ENCODE measurements at places on chromosomes 4 and X. TPM values are rescaled to one million over a fixed set of nuclear protein-coding genes. Genes with fewer than 3 reads are reported as not detected.

The CYBB gene
- total RNA-seq, result not detected

The NAT8L gene
- 1.2 TPM for total RNA-seq

The TKTL1 gene
- total RNA-seq, result not detected

The OTC gene
- total RNA-seq, result not detected

The FRMD7 gene
- not detected for total RNA-seq

The NR3C2 gene
- total RNA-seq, result 2.5 TPM

The MAGEB1 gene
- total RNA-seq, result not detected

The C4orf50 gene
- total RNA-seq, result 0.17 TPM

The TMSB15C gene
- 2.3 TPM for total RNA-seq

The CCDC149 gene
- 10.2 TPM for total RNA-seq

The METAP1 gene
- total RNA-seq, result 54.2 TPM

The ADAM29 gene
- total RNA-seq, result not detected

- no peak overlapping the region for H3K4me3 ChIP-seq
- no peaks in the 10 kb centered on the region for H3K36me3 ChIP-seq
- no peaks in the 10 kb centered on the region for H3K27me3 ChIP-seq
These were observed 33.3 kb upstream of the H2AZ1 start for GRCh38 chr4:99983289-99983943.

- DNase-seq, result no peak
- H3K27me3 ChIP-seq, result no peaks in the 10 kb centered on the region
- H3K36me3 ChIP-seq, result no peaks in the 10 kb centered on the region
- no peak overlapping the region for H3K27ac ChIP-seq
These were observed 108.0 kb downstream of the GPM6A start for GRCh38 chr4:175703956-175704600.

DNA sequence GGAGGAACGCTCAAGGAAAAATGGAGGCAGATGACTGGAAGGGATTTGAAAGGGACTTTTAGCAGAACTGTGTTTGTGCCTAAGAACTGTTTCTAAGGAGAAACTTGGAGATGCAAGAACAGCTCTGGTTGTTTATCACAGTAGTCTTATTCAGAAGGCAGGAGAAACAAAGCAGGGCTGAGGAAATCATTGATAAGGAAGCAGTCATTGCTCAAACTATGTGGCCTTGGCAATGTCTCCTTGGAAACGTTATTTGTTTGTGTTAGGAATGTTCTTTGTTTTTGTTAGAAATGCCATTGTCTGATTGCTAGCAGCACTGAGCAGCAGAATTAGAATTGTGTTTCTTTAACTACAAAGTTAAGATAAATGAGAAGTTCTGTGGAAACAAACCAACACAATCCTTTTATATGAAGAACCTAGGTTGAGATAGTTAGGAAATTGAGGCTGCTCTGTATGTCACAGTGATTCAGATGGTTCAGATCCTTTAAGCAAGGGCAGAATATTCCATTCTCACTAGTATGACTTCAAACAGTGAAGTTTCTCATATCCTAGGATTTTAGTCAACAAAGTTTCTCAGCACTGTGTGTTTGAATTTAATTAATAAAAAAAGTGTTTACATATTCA, 1191.3 kb upstream of the IGFBP7 start:
- no peaks in the 10 kb centered on the region for H3K4me1 ChIP-seq
- DNase-seq, result no peak
- no peak overlapping the region for H3K27ac ChIP-seq
- H3K36me3 ChIP-seq, result no peaks in the 10 kb centered on the region
- no peaks in the 10 kb centered on the region for H3K27me3 ChIP-seq

DNA sequence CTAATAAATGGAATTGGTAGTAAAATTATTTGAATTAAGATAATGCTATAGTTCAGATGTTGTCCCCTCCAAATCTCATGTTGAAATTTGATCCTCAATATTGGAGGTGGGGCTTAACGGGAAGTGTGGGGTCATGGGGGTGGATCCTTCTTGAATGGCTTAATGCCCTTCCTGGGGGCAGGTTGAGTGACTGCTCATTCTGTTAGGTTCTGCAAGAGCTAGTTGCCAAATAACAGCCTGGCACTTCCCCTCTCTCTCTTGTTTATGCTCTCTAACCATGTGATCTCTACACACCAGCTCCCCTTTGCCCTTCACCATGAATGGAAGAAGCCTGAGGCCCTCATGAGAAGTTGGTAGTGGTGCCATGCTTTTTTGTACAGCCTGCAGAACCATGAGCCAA, 724.8 kb upstream of the FTHL17 start:
- H3K27ac ChIP-seq, result no peak overlapping the region
- H3K4me3 ChIP-seq, result no peak overlapping the region
- DNase-seq, result no peak

DNA sequence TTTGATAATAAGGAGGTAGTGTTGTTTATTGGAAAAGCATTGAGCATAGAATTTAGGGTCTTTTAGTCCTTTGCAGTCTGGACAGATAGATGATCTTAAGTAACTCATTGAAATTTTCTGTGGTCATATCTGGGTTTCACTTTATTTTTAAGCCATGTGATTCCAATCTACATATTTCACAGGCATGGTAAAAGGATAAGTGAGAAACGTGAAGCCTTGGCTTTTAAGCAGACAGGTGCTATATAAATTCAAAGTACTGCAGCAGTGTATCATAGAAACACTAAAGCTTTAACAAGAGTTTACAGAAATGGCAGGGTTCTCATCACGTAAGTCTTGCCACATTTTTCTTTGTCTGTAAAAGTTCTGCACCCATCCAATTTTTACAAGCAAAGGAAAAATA, 4.9 kb downstream of the PLS3 start:
- no peak overlapping the region for H3K27ac ChIP-seq
- H3K4me1 ChIP-seq, result peaks cover 18% of the 10 kb centered on the region
- no peak overlapping the region for H3K4me3 ChIP-seq
- no peaks in the 10 kb centered on the region for H3K36me3 ChIP-seq
- no peak for DNase-seq

DNA sequence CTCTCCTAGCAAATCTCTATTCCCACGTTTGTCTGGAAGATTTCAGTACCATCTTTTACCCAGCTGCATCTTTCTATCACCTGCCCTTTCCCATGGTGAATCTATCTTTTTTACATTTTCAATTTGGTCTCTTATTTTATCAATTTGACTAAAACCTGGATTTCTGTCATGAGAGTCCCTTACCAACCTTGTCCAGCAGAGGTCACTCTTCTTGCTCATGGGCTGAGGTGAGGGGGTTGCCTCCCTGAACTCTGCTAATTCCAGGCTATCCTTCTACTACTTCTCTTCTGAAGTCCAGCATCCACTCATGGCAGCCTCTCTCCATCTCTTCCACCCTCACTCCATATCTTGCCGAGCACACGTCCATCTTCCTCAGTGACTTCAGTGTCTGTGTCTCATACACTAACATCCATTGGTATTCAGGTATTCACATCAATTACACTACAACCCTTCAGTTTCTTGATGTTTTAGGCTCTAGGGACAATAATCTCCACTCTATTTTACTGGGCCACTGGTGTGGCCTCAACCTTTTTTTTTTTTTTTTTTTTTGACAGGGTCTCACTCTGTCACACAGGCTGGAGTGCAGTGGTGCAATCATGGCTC, 17.8 kb upstream of the ZNF827 start:
- no peaks in the 10 kb centered on the region for H3K27me3 ChIP-seq
- no peak overlapping the region for H3K4me3 ChIP-seq
- no peak overlapping the region for H3K27ac ChIP-seq
- no peaks in the 10 kb centered on the region for H3K36me3 ChIP-seq

- no peaks in the 10 kb centered on the region for H3K27me3 ChIP-seq
- H3K36me3 ChIP-seq, result no peaks in the 10 kb centered on the region
- H3K4me1 ChIP-seq, result no peaks in the 10 kb centered on the region
- no peak for DNase-seq
- H3K27ac ChIP-seq, result no peak overlapping the region
- H3K4me3 ChIP-seq, result no peak overlapping the region
These were observed 752.3 kb upstream of the NDST4 start for GRCh38 chr4:115865736-115866135.

- H3K36me3 ChIP-seq, result no peaks in the 10 kb centered on the region
- H3K27me3 ChIP-seq, result no peaks in the 10 kb centered on the region
- DNase-seq, result no peak
- H3K27ac ChIP-seq, result no peak overlapping the region
- no peaks in the 10 kb centered on the region for H3K4me1 ChIP-seq
- H3K4me3 ChIP-seq, result no peak overlapping the region
These were observed 201.6 kb downstream of the BMPR1B start for GRCh38 chr4:94959307-94959706.

DNA sequence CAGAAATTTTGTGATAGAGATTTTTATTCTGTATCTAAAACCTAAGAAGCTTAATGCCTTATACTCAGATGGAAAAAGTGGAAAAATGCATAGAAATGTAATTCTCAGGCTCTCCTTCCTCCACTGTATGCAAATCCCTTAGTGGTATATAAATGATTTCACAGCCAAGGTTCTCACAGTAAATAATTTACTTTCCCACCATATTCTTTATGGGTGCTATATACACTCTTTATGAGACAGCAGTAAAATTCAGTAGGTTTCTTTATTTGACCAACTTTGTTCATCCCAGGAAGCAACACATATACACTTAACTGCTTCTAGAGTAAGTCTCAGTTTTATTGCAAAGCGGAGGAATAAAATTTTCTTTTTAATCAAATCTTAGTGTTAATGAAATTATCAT, 1399.7 kb downstream of the PCDH7 start:
- H3K4me3 ChIP-seq, result no peak overlapping the region
- no peak overlapping the region for H3K27ac ChIP-seq
- H3K4me1 ChIP-seq, result no peaks in the 10 kb centered on the region
- H3K36me3 ChIP-seq, result no peaks in the 10 kb centered on the region

- no peaks in the 10 kb centered on the region for H3K27me3 ChIP-seq
- H3K36me3 ChIP-seq, result no peaks in the 10 kb centered on the region
- DNase-seq, result peak; percentile 36
- peak overlapping the region; percentile 100 for H3K4me3 ChIP-seq
- peaks cover 17% of the 10 kb centered on the region for H3K4me1 ChIP-seq
These were observed 3.7 kb upstream of the FAT1 start for GRCh38 chr4:186727169-186727976.

- no peaks in the 10 kb centered on the region for H3K27me3 ChIP-seq
- peak; percentile 86 for DNase-seq
- peak overlapping the region; percentile 17 for H3K27ac ChIP-seq
These were observed 11.2 kb downstream of the MEPE start for GRCh38 chr4:87843936-87844335.

GRCh38 chr4:169383724-169384123, 113.0 kb upstream of the SH3RF1 start:
- H3K27ac ChIP-seq, result peak overlapping the region; percentile 56
- peak; percentile 99 for DNase-seq
- H3K4me3 ChIP-seq, result no peak overlapping the region
- peaks cover 6% of the 10 kb centered on the region for H3K4me1 ChIP-seq

- H3K4me1 ChIP-seq, result no peaks in the 10 kb centered on the region
- no peak overlapping the region for H3K27ac ChIP-seq
- no peaks in the 10 kb centered on the region for H3K27me3 ChIP-seq
- H3K4me3 ChIP-seq, result no peak overlapping the region
- no peak for DNase-seq
These were observed 213.5 kb downstream of the TEX13A start for GRCh38 chrX:105006996-105007395.

DNA sequence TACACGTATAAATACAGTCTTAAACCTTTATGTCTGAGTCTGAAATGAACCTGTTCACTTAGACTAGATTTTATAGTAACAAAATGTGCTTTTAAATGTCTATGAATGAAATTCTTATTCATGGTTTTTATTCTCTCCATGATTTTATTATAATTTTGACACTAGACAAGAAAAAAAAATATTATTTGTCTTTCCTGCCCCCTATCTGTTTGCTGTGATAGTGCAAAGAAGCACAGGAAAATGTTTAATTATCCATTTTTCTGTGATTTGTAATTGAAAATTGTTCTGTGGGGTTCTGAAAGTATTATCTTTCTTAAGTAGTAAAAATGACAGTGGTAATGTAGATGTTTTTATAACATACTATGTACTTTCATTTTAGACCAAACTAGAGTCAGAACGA, 52.0 kb downstream of the INTS6L start:
- no peak overlapping the region for H3K4me3 ChIP-seq
- no peak for DNase-seq
- H3K36me3 ChIP-seq, result peaks cover 2% of the 10 kb centered on the region
- H3K27me3 ChIP-seq, result no peaks in the 10 kb centered on the region
- H3K4me1 ChIP-seq, result no peaks in the 10 kb centered on the region
- no peak overlapping the region for H3K27ac ChIP-seq

- no peak overlapping the region for H3K27ac ChIP-seq
- H3K4me1 ChIP-seq, result peaks cover 16% of the 10 kb centered on the region
- no peak overlapping the region for H3K4me3 ChIP-seq
- H3K27me3 ChIP-seq, result peaks cover 31% of the 10 kb centered on the region
These were observed 3.4 kb downstream of the GRID2 start for GRCh38 chr4:92307181-92307580.

GRCh38 chrX:115689931-115690330, 129.0 kb downstream of the PLS3 start:
- H3K27ac ChIP-seq, result peak overlapping the region; percentile 89
- no peaks in the 10 kb centered on the region for H3K27me3 ChIP-seq
- peak overlapping the region; percentile 25 for H3K4me3 ChIP-seq

DNA sequence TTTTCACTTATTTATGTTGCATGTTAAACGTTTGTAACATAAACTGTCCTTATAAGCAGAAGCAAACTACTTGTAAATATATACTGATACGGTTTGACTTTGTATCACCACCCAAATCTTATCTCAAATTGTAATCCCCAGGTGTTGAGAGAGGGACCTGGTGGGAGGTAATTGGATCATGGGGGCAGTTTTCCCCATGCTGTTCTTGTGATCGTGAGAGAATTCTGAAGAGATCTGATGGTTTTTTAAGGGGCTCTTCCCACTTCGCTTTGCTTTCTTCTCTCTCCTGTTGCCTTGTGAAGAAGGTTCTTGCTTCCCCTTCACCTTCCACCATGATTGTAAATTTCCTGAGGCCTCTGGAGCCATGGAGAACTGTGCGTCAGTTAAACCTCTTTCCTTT, 87.1 kb upstream of the MAPK10 start:
- no peaks in the 10 kb centered on the region for H3K36me3 ChIP-seq
- no peaks in the 10 kb centered on the region for H3K4me1 ChIP-seq
- no peak overlapping the region for H3K27ac ChIP-seq
- DNase-seq, result no peak
- H3K4me3 ChIP-seq, result no peak overlapping the region

GRCh38 chr4:134777606-134778005, 576.0 kb upstream of the PABPC4L start:
- no peaks in the 10 kb centered on the region for H3K36me3 ChIP-seq
- no peak for DNase-seq
- no peak overlapping the region for H3K4me3 ChIP-seq
- no peak overlapping the region for H3K27ac ChIP-seq
- no peaks in the 10 kb centered on the region for H3K4me1 ChIP-seq
- no peaks in the 10 kb centered on the region for H3K27me3 ChIP-seq
